ENCODE measurements at places on chromosomes 11 and 22.
A peak's percentile ranks its signal among the peaks of the same experiment; 100 is the strongest.

DNA sequence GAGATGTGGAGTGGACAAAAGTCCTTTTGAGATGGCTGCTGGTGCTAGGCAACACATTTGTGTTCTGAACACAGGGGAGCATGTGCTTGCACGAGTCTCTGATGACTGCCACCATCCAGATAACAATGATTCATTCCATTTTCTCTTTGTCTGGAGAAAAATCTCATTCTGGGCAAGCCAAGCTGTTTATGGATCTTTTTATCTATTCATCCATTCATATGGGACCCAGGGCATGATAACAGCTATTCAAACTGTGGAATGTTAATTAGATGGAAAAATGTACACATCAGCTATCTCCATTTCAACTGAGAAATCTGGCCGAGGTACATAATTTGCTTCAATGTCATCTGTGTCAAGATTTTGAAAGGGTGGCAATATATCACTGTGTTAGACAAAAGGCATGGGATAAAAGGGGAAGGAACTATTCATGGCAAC is 117.5 kb upstream of the ZBED5 start:
- DNase-seq: no peak

DNA sequence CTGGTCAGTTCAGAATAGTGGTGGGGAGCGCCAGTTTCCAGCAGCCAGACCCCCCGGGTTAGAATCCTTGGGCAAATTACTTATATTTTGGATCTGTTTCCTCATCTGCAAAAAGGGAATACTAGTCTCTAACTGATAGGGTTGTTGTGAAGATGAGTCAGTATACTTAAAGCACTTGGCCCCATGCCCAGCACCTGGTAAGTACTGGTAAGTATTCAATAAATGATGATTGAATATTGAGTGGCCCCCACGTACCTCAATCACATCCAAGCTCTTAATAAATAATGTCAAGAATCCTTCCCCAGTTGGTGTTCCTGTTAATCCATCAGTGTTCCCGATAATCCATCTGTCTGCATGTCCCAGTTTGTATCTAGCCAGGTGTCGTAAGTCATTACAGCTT is 12.1 kb downstream of the ACP2 start:
- peak; percentile 28 for DNase-seq

GRCh38 chr11:128204898-128205297 is 382.5 kb downstream of the ETS1 start:
- DNase-seq: no peak

GRCh38 chr22:39149915-39150847 is 2.3 kb downstream of the CBX7 start:
- no peak for DNase-seq

DNA sequence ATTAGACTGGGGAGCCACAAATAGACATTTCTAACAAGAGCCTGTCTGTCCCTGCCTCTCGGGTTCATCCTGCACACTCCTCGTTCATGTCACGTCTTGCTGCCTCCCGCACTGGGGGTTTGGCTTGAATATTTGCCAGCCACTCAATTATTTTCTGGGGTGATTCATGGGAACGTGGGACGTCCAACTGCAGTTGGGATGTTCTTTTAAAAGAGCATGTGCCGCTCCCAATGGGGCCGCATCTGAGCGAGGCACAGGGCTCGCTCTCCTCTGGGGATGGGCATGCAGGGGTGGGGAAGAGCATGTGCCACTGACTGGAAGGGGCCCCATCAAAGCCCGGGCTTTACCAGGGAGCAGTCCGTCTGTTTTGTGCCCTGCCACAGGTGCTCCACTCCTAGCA is 43.4 kb downstream of the PARVG start:
- no peak for DNase-seq

GRCh38 chr11:116598556-116598955 is 174.2 kb downstream of the BUD13 start:
- DNase-seq: no peak

DNA sequence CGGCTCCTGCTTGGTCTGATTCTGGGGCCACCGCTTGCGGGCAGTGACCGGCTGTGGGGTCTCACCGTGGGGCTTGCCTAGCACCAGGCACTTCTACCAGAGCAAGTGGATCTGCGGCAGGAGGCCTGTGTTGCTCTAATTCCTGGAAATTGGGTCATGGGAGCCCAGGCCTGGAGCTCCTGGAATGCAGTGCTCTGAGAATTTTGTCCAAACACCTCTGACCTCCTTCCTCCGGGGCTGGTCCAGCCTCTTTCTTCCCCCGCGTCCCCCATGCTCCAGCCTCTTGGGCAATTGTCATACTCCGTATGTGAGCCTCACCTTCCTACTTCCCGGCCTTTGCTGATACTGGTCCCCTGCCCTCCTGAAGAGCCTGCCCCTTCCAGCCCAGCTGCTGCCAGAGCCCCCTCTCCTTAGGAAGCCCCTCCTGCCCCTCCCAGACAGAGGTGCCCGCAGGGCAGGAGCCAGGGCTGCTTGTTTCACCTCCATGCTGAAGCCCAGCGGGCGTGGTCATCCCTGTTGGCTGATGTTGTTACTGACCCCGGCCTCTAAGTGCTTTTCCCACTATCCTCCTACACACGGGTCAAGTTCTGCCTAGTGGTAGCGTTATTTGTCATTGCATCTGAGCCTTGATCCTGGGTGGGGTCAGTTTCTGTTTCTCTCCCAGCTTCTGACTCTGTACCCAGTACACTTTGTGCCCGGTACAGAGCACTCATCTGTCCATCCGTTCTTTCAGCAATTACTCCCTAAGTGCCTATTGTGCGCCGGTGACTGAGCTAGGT is 9.6 kb downstream of the MGAT3 start:
- no peak for DNase-seq

GRCh38 chr11:108873941-108874340 is 209.1 kb downstream of the DDX10 start:
- peak; percentile 79 for DNase-seq

GRCh38 chr11:119789766-119790407 is 60.9 kb upstream of the NECTIN1 start:
- no peak for DNase-seq

DNA sequence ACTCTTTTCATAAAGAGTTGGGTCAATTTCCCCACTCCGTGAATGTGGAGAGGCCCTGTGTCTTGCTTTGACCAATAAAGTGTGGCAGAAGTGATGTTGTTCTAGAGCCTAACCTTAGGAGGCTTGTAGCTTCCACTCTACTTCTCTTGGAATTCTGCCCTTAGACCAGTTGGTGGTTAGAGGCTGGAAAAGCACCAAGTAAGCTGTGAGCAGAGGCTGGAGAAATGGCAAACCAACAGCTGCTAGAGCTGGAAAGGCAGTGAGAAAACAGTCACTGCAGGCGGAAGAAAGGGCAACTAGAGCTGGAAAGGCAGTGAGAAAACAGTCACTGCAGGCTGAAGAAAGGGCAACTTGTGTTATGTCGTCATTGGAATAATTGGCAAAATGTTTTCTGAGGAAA is 29.8 kb upstream of the MSANTD2 start:
- peak; percentile 45 for DNase-seq

DNA sequence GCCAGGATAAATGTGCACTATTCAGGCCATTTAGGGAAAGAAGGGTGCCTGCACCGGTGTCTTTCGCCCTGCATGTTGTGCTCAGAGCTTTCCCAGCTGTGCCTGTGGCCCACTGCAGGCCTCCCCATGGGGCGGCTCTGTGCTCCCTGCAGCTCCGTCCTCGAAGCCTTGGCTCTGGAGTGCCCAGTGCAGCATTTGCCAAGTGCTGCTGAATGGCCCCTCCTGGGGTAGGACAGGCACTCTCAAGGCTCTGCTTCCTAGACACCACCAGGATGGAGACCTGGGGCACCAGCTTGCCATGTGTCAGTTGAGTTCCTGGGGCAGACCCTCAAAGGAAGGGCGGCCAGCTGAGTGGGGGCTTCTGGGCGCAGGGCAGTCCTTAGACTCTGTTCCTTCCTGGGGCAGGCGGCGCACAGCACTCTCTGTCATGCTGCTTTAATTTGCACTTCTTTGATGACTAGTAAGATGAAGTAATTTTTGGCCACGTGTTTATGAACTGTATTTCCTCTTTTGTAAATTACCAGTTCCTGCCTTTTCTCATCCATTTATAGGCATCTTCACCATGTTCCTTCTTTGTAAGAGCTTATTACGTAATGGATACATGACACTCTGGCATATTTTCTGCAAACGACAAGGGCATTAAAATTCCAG is 32.1 kb upstream of the GNB1L start:
- DNase-seq: peak; percentile 32

DNA sequence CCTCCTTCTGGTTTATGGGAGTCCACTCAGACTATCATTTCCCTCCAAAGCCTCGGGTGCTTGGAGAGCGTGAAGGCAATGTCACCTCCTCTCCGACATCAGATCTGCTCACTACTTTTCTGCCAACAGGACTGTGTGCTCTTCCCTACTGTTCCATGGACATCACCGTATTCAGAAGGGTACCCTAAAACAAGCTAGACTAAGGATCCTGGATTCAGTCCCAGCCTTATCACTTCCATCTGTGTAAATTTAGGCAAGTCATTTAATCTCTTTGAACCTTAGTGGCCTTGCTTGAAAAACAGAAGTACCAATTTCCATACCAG is 78.2 kb downstream of the KCNC1 start:
- DNase-seq: no peak

GRCh38 chr11:129985823-129986222 is 16.8 kb downstream of the PRDM10 start:
- DNase-seq: no peak

- peak; percentile 78 for DNase-seq
Measured at GRCh38 chr11:45146072-45147016, at the start of gene PRDM11. Gene PRDM11 (plus strand): TSS chr11:45146639. CDS start chr11:45181767, 35,128 bp downstream.

- no peak for DNase-seq
Measured at GRCh38 chr11:17294033-17294432, 17.5 kb downstream of the NUCB2 start.

DNA sequence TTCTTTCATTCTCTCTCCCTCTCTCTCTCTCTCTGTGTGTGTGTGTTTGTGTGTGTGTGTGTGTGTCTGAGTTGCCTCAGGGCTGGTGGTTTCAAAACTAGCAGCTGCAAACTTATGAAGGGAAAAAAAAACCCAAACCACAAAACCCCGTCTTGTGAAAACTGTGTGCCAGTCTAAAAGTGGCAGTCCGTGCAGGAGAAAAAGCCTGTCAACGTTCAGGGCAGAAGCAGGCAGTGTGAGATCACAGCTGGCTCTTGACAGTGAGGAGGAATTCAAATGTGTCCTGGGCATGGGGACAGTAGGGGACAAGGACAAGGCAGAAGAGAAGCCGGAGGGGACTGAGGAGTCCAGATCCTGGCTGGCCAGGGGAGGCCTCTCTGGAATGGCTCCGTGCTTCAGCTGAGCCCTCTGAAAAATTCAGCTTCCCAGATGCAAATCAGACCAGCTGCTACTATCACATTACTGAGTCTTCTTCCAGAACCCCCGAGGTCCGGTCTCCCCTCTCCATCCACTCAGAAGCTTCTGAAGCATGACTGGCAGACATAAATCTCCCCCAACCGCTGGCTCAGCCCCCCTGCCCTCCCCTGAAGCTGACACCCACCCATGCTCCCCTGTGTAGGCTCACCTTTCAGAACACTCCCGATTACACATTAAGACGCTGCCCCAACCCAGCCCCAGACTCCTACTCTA is 31.9 kb downstream of the FLI1 start:
- DNase-seq: peak; percentile 23

- DNase-seq: no peak
Measured at GRCh38 chr11:74092425-74092824, 78.4 kb downstream of the C2CD3 start.

- DNase-seq: no peak
Measured at GRCh38 chr11:97964332-97965004, 1056.3 kb upstream of the CNTN5 start.

GRCh38 chr11:108224911-108225786 is 2.3 kb downstream of the ATM start:
- DNase-seq: no peak

DNA sequence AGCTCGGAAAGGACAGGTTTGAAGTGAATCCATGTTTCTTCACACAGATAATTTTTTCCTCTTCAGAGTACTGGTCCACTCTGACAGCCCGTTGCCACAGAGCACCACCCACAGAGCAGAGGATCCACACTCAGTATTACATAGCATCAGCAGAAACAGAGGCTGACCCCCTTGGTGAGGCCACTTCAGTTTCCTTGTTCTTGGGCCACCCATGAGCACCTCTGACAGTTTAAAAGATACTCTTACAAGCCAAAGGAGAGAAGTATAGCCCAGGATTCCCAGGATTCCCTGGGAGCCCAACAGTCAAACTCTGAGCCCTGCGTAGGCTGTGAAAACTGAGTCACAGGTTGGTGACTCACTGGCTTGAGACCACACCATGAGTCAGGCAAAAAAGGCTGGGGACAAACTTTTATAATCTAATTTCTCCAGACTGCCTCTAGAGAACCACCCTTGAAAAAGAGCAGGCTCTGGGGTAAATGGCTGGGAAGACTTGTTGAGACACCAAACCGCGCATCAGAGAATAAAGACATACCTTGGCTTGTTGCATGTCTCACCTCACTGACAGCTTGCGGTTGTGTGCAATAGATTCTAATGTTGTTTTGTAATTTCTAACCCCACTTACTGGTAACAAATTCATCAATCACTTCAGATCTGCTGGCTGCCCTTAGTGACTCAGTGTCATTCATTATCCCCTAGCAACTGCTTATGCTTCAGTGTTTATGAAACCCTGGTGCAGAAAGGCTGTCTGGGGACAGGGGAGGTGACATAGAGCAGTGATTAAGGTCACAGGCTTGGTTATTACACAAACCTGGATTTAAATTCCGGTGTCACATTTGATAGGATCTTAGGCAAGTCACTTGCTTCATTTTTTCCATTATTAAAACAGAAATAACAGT is 56.9 kb upstream of the PRSS23 start:
- DNase-seq: peak; percentile 99

DNA sequence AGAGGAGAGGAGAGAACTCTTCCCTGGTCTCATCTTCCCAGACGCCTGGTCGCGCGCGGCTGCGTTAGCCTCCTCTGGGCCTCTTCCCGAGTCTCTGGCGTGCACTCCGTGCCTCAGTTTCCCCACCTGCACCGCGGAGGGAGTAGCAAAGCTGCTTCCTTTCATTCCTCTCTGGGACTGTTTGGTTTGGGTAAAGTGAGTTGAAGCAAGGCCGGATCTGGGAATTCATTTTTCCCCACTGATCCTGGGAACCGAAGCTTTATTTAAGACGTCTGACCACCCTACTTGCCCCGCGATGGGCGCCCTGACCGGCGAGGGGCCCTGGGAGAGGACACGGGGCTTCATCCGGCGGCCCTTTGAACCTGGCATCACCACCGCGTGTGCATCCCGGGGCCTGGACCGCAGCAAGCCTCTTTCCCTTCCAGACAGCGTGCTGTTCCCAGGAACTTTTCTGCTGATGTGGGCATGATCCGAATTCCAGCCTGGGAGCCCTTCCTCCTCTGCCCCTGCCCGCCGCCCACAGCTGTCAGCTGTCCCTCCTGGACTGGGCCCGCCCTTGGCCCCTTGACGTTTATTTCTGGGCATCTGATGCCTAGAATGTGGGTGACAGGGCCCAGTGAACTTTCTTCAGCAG is 758 bp downstream of the LDLRAD3 start:
- no peak for DNase-seq

- peak; percentile 34 for DNase-seq
Measured at GRCh38 chr11:111378861-111379601, at the start of gene POU2AF1. Gene POU2AF1 (minus strand): TSS chr11:111379275. CDS start chr11:111379177, 98 bp downstream.

GRCh38 chr11:73281201-73281741 is 9.1 kb downstream of the P2RY6 start:
- DNase-seq: no peak

Measured in astrocyte of the spinal cord (primary cell).